Spleen (tissue), 13 donors: ENCODE measurements at places on chromosomes 4 and X. TPM values are rescaled to one million over a fixed set of nuclear protein-coding genes. Genes with fewer than 3 reads are reported as not detected.

GRCh38 chr4:83772685-83773084 is 236.8 kb downstream of the GPAT3 start:
- DNase-seq: no peak

Gene CC2D2A
- polyA plus RNA-seq: 3.1 TPM

DNA sequence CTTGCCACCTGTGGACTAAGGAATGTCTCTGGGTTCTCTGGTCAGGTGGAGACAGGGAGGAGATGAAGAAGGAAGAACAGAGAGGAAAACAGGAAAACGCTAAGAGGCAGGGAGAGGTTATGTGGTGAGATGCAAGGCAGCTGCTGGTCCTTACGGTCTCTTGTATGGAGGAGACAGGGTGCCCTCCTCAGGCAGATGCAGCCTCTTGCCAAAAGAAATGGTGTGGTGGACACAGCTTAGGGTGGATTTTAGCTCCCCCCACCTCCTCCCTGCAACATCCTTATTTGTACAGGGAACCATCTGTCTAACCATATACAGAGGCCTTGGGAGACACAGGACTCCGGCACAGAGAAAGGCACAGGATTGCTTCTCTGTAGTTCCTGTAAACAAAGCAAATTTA is 9.7 kb downstream of the OCIAD2 start:
- no peak for DNase-seq

- DNase-seq: no peak
Observed at GRCh38 chr4:181896614-181897013, 346.6 kb upstream of the TENM3 start.

Gene SEPTIN11
- polyA plus RNA-seq: 9.7 TPM

Gene GAGE12D
- polyA plus RNA-seq: not detected

DNA sequence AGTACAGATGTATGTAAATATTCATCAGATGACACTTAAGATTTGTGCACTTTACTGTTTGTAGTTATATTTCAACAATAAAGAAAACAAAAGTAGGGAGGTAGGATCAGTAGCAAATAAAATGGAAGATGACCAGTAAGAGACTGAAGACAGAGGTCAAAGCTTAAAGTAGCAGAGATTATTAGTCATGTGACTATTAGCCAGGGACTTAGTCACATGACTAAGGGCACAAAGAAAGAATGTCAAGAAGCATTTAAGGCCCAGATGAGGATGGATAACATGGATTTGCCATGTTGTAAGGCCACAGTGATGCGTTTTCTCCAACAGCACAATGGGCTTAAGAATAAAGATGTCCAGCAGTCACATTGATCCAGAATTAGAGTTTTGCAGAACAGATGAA is 479.6 kb downstream of the BCOR start:
- no peak for DNase-seq

Gene KLHL4
- 0.20 TPM for polyA plus RNA-seq

DNA sequence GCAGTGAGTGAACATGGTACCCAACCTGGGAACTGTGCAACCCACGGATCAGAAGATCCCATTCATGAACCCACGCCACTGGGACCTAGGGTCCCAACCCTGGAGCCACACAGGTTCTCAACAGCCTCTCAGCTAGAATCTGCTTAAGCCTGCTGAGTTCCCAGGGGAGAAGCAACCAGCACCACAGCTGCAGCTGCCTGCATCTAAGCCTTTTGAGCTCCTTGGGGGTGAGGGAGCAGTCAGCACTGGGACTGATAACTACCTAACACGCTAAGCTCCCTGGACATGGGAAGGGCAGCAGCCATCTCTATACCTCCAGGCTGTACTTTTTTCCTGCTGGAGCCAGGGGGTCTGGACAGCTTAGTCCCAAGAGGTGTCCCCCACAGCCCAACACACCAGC is 179.3 kb downstream of the IL15 start:
- DNase-seq: no peak

- no peak for DNase-seq
Observed at GRCh38 chrX:40009462-40009851, 88.3 kb downstream of the BCOR start.

Gene PHF8
- polyA plus RNA-seq: 4.8 TPM

Gene ARHGAP6
- polyA plus RNA-seq: 2.0 TPM

Gene DOK7
- polyA plus RNA-seq: 8.7 TPM

DNA sequence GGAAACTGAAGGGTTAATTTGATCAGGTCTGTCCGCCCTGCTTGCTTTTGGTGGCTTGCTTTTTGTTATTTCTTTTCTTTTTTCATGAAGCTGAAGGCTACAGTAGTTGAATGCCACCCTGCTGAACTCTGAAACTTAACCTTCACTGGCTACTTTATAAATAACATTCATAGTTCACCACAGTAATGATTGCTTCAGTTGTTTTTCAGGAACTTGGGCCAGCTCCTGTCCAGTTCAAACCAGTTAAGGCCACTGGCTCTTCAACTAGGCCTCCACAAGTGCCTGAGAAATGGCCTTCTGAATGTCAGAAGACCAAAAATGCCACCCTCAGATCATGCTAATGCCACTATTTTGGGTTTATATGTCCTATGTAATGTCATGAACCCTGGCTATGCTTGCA is 7.7 kb upstream of the ASB9 start:
- DNase-seq: no peak

Gene GRXCR1
- polyA plus RNA-seq: not detected

DNA sequence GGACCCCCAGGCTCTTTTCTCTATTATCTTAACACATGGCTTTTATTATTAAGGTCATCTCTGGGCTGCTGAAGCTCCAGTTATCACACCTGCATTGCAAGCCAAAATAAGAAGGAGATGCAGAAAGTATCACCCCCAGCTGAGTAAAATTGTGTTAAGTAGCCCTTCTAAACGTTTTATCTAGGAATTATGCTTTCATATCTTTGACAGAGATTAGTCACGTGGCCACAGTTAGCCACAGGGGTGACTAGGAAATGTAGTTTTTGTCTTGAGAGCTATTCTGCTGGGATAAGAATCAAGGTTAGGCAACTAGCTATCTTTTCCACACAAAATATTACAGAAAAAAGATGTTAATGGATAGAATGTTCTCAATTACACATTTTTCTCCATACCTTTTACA is 102.1 kb downstream of the ANXA3 start:
- no peak for DNase-seq

DNA sequence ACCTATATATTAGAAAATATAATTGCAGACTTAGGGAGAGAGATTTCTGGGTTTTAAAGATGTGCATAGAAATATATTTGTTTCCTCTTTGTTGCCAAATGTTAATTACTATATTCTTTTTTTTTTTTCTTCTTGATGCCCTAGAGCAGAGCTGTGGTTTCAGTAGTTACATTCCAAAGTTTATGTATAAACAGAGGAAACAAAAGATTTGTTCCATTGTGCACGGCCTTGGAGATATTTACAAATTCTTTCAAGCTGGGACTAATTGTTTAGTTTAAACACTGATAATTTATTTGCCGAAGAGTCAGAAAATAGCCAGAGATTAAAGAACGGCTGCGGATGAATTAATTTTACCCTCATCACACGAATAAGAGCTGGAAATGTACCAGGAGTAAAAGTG is 85.1 kb downstream of the USP46 start:
- DNase-seq: no peak

DNA sequence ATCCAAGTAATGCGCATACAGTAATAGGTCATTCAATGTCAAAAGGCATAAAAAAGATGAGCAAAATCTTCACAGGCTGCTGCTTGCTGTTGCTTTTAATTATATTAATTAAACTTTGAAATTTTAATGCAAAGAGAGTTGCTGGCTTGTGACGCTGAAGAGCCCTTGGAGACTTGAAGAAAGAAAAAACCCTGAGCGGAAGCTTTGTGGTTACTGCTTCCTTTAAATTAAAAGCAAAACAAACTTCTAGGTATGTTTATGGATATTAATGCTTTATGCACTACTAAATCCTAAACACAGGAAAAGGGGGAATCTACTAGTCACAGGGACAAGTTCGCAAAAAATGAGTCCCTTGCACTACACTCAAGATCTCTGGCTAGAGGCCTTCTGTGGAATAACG is 166.7 kb downstream of the ANTXR2 start:
- DNase-seq: no peak

DNA sequence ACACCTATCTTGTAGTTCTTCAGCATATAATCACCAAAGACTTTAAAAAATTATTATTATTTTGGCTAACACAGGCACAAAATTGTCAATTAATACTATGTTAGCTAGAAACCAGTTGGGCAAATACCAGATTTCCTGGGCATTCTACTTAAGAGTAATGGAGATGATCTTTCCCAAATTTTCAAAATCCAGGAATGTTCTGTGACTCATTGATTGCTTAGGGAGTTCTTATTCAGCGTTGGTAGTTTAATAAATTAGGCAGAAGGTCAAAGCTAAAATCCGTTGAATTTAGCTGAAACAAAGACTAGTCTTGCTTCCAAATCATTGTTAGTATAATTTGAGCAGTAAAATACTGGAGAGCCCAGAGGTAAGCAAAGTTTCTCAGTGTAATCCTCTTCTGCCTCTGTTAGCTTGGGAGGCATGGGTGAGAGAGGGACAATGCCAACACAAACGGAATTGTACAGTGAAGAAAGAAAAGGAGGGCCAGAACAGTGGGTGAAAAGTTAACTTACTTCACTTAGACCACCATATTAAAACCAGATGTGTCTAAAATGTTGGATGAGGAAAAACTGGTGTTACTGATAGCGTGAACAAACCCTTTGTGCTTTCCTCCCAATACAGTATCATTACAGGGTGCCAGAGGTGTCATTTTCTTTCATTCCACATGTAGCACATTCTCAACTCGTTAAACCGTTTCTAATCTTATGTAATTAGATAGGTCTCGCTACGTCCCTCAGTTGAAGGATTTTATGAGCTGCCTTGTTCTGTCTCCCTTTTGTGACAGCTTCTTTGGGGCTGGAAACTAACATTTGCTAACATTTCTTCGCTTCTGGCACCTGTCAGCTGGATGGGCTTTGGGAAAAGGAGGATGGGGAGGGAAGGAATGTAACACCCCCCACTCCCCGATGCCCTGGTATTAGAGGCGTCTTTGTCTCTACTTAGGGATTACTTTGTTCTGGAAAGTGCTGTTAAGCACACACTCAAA is 87.4 kb upstream of the CITED1 start:
- no peak for DNase-seq

- DNase-seq: no peak
Observed at GRCh38 chr4:82352825-82353366, 20.9 kb downstream of the HNRNPD start.

Gene HTN1
- not detected for polyA plus RNA-seq

DNA sequence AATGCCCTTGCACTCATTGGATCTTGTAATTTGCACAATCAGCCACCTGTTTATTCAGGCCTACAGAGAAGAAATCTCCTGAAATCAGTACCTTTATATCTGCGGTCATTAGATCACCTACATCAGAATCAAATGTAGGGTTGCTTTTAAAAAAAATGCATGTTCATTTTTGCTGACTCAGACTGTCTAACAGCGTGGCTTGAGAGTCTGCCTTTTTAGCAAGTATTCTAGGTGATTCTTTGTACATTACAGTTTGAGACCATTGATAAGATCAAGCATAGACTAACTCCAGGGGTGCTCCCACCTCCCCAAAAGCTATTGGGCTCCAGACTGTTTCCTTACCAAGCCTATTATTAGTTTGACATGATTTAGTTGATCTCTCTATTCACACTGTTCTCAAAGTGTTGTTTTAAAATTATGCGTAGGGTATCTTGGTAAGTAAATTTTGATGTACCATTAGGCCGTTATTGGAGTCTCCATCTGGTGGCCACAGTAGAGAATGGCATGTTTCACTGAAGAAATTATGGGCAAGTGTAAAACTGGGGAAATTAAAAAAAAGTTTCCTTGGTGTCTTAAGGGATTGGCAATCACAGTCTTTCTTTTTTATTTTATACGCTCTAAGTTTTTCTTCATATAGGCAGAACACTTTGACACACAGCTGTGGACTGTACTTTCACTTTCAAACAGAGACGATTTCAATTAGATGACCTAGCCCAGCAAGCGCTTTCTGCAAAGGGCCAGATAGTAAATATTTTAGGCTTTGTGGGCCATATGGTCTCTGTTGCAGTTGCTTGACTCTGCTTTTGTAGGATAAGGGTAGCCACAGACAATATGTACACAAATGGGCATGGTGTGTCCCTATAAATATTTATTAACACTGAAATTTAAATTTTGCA is 33.7 kb upstream of the MSL3 start:
- DNase-seq: no peak

- no peak for DNase-seq
Observed at GRCh38 chr4:56641494-56642051, 39.5 kb downstream of the HOPX start.

Gene VAMP7
- polyA plus RNA-seq: 15.2 TPM

GRCh38 chr4:104492183-104492771 is 2.4 kb downstream of the CXXC4 start:
- DNase-seq: no peak

Gene NAP1L2
- 1.3 TPM for polyA plus RNA-seq

Gene PLK4
- 4.0 TPM for polyA plus RNA-seq

GRCh38 chr4:89957046-89957926 is 62.6 kb downstream of the MMRN1 start:
- no peak for DNase-seq

- no peak for DNase-seq
Observed at GRCh38 chr4:94472056-94472826, 20.5 kb downstream of the PDLIM5 start.

Gene SLC2A9
- polyA plus RNA-seq: 1.5 TPM

DNA sequence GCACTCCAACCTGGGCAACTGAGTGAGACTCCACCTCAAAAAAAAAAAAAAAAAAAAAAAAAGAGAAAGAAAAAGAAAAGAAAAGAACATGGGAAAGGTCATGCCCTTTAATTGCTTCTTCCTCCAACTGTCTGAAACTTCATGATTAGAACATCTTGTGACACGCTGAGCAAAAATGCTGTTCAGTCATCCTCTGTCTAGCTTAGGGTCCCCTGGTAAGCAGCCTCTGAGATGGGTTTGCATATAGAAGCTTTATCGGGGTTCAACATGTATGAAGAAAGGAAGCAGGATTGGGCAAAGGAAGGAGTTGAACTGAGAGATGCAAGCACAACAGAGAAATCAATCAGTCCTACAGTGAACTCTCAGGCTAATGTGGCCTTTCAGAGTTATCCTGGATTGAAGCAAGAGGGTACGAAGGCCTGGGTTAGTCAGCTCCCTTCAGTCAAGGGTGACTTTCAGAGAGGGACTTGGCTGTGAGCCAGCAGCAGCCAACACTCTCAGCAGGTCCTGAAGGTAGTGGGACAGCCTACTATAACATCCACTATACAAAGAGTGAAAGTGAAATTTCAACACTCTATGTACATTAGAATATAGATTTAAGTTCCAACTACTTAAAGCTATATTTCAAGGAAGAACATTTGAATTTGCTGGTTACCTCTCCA is 11.4 kb downstream of the MAOB start:
- DNase-seq: no peak

- DNase-seq: no peak
Observed at GRCh38 chr4:110654254-110654635, 31.4 kb upstream of the PITX2 start.

DNA sequence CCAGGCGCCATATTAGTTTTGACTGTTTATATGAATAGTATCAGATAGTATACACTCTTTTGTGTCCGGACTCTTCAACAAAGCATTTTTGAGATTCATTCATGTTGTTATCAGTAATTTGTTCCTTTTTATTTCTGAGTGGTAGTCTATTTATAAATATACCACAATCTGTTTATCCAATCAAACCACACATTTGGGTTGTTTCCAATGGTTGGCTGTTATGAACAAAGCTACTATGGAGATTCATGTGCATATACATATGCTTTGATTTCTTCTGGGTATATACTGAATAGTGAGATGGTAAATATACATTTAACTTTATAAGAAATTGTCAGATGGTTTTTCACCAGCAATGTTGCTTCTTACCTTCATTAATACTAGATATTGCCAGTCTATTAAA is 36.8 kb upstream of the TAPT1 start:
- no peak for DNase-seq
